Cortex of kidney (tissue), 1 donor: ENCODE measurements at places on chromosomes 7 and 10.

DNA sequence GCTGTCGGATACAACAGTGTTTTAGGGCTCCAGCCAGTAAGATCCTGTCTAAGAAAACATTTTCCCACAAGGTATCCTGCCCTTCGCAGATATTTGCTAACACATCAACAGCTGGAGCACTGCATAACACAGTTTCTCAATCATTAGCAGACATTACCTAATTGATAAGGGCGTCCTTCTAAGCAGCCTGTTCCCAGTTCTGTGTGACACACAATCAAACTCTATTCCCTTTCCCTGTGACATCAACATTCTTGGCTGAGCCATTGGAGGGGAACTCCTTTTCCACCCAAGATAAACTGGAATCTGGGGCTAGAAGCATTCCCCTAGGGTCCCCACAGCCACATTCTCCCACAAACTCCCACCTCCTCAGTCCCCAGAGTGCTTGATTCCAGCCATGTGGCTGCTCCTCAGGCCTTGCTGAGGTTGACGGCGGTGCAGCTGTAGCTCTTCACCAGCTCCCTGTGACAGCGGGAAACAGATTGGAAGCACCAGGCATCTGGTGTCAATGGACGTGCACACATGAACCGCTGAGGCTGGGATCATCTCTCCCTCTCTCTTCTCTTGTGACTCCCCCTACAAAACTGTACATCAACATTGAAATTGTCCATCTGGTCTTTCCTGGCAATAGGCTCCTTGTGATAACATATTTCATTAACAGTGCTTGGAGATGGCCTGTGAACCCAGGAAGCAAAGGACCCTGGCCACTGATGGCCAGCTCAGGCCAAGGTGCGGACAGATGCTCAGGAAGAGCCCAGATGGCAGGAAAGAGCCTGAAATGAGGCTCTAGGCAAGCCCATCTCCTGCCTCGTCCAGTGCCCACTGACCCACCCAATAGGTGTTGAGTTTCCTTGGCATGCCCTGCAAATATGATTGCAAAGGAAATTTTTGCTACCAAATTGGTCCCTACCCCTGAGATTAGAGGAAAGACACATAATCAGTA lies 131.1 kb upstream of the TBX20 start:
- no peak for DNase-seq

DNA sequence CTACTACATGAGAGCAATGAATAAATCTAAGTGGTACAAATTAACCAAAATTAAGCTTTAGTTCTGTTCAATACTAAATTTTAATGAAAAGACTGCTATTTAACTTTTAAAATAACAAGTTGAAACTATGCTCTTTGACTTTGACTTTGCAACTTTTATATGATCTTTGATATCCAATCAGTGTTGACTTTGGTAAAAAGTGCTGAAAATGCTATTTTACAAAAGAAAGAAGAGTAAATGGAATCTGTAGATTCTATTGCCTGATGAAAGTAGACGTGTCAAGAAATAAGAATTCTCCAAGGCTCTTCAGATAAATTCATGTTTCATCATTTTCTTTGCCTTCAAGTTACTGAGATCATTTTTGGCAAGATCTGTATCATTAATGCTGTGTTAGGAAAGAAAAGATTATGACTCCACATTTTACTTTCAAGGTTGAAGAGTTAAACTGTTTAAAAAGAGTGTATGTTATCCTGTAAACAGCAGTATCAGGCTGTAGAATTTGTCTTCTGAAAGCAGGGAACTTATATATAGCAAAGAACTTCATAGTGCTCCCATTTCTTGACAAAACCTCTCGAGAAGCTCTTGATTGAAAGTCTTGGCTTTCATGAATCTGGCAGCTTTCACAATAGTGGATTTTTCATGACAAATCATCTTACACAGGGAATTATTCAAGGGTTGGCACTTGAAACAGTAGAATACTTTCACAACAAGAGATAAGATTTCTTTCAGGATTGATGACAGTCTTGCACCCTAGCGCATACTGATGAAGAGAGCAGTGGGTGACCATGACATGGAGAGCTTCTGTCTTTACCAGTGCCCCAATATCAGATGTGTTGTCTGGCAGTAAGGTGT lies 72.1 kb downstream of the PTEN start:
- no peak for DNase-seq

GRCh38 chr7:37495574-37496184 lies 47.0 kb upstream of the ELMO1 start:
- no peak for DNase-seq

DNA sequence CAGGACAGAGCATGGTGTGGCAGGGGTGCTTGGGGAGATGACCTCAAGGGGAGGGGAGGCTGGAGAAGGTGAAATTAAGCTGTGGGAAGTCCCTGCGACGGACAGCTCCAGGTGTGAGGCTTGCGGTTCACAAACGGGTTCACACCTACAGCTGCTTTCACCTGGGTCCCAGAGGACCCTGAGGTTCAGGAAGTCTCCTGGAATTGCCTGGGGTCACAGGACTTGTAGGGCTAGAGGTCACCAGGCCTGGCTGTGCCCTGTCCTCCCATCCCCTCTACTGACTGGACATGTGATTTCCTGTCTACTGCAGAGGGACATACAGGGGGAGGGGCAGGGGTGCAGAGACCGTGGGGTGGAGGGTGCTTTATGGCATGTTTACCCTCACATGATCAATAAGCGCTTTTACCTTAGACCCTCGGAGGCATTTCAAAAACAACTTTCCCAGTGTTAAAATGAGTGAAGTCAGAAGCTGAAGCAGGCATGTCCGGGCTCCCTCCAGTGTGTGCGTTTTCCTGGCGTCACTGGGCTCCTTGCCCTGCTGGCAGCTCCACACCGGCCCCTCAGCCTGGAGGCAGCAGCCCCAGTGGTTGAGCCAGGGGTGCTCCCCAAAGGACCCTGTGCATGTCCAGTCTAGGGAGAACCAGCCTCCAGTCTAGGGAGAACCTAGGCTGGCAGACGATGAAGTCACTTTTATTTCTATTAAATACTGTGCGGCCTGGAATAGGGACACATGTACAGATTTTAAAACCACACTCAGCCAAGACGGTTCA lies 66.6 kb upstream of the IGFBP3 start:
- no peak for DNase-seq

DNA sequence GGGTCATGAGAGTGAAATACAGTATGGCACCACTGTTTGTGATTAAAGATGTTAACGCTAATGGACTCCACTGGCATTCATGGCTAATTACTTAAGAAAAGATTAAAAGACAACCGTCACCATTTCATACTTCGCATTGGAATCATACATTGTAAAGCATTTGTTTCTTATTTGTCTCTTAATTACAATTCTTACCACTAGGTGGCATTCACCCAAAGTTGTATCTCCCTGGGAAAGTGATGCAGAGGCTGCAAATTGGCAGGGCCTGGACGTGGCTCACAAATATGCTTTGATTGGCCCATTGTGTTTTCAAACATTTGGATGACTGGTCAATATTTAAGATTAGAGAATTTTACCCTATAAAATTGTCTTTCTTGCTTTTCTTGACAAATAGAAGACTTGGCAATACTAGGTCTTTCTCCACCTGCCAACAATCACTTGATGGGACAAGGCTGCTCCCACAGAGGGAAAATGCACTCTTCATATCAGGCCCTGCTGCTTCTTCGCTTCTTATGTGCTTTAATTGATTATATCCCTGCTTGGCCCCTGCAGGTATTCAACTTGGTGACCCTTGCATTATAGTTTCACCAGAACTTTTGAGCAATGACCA lies 72.1 kb upstream of the STARD3NL start:
- DNase-seq, result no peak

GRCh38 chr10:14603534-14604102 lies 171.1 kb downstream of the FAM107B start:
- DNase-seq, result no peak

- DNase-seq, result no peak
Measured at GRCh38 chr10:24926557-24926956, 25.8 kb downstream of the PRTFDC1 start.

GRCh38 chr7:81768951-81769778 lies 682 bp downstream of the HGF start:
- DNase-seq, result no peak

GRCh38 chr7:134440067-134440466 lies 18.8 kb downstream of the AKR1B1 start:
- no peak for DNase-seq

DNA sequence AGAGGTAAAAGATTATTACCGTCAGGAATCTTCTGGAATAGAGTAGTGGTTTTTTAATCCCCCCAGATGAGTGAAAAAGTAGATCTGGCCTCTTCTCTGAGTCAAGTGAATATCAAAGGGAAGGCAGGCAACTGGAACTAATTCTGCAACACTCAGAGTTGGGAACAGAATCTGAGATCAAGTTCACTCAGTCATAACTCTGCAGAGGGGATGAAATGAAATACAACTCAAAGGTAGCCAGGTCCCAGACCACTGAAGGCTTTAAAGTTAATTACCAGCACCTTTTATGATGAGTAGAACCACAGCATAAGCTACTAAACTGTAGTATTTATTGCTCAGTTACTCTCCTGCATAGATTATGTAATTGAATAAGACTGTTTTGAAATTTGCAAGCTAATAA lies 455.6 kb upstream of the AKR1E2 start:
- no peak for DNase-seq

GRCh38 chr10:1294748-1295147 lies 238.6 kb downstream of the WDR37 start:
- DNase-seq, result no peak

- no peak for DNase-seq
Measured at GRCh38 chr10:38072552-38072951, 21.6 kb upstream of the ZNF37A start.

DNA sequence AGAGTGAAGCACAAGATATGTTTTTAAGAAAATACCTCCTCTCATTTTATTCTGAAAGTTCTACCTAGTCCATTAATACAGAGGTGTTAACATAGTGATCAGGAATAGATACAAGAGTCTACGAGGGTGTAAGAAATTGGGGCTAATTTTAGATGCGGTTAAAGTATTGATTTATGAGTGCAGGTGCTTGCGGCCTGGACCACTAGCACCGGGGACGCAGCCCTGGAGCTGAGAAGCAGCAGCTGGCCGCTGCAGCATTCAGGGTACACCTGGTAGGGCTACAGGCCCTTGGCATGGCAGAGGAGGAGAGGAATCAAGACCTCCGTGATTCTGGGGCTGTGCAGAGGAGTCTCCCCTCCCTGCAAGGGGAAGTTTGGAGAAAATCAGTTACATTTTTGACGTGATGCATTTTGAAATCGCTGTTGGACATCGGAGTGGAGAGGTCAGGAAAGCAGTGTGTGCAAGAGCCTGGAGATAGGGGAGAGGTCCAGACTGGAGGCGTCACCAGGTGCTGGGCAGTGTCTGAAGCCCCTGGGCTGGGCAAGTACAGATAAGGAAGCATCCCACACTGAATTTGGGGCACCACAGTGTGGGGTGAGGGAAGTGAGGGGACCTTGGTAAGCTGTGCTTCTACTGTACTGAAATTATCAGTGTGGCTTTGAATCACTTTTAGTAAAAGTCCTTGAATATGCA lies 112.3 kb downstream of the VWC2 start:
- DNase-seq, result no peak

- no peak for DNase-seq
Measured at GRCh38 chr7:84190016-84190705, 4.4 kb downstream of the SEMA3A start.

GRCh38 chr7:105876964-105877601 lies 684 bp upstream of the ATXN7L1 start:
- DNase-seq, result no peak

- no peak for DNase-seq
Measured at GRCh38 chr10:11886851-11887250, 63.7 kb downstream of the PROSER2 start.

- DNase-seq, result no peak
Measured at GRCh38 chr7:116539879-116540278, 15.0 kb downstream of the CAV1 start.

DNA sequence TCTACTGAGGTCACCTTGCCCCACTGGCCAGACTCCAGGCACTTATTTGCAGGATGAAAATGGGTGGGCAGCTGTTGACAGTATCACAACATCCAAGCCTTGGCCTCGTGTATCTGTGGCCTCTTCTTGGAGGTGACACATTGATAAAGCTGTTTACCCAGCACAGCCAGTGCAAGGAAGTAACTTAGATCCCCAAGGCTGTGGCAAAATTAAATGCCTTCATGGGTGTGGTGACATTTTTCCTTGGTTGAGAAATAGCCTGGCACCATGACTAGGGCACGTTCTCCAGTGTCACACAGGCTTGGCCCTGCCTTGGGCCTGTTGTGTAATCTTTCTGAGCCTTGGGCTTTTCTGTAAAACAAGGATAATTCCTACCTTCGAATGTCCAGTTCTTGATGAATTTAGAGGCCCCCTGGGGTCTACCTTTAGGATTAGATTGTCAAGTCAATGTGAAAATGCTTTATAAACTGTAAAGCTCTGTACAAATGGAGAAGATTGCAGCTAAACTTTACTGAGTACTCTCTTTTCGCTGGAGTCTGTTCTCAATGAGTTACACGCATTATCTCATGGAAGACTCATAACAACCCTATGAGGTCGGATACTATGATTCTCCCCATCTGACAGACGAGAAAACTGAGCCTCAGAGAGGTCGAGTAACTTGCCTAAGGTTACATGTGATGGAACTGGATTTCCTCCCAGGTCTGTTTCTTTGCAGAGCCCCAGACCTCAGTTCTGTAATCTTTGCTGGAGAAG lies 46.7 kb upstream of the LOXL4 start:
- DNase-seq, result no peak

- DNase-seq, result no peak
Measured at GRCh38 chr7:107725138-107725740, 18.7 kb upstream of the CBLL1 start.

GRCh38 chr7:129421717-129422250 lies 12.4 kb upstream of the STRIP2 start:
- no peak for DNase-seq

DNA sequence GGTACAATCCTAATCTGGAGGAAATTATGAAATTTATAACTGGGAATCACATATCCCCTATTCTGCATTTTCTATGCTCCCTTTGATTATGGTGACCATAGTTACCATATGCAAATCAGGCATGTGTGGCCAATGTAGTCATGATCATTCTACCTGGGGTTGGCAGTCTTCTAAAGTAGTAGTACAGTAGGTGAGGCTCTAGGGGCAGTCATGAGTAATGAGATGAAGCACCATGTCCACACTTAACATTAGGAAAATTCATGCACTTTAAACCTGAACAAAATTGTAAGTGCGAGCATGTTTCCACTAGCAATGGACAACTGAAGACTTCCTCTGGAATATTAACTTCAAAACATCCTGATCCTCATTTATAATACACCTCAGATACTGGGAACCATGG lies 545.9 kb downstream of the SUGCT start:
- no peak for DNase-seq

GRCh38 chr10:70479165-70479581 lies 606 bp downstream of the PALD1 start:
- no peak for DNase-seq

- DNase-seq, result no peak
Measured at GRCh38 chr10:122981066-122981464, 864 bp downstream of the PSTK start.

GRCh38 chr10:7412237-7412927 lies 1.5 kb upstream of the SFMBT2 start:
- no peak for DNase-seq
